ENCODE measurements at places on chromosomes 4 and X. TPM values are rescaled to one million over a fixed set of nuclear protein-coding genes. Genes with fewer than 3 reads are reported as not detected.

The CPXCR1 gene
- not detected for total RNA-seq

The OPRPN gene
- total RNA-seq: not detected

DNA sequence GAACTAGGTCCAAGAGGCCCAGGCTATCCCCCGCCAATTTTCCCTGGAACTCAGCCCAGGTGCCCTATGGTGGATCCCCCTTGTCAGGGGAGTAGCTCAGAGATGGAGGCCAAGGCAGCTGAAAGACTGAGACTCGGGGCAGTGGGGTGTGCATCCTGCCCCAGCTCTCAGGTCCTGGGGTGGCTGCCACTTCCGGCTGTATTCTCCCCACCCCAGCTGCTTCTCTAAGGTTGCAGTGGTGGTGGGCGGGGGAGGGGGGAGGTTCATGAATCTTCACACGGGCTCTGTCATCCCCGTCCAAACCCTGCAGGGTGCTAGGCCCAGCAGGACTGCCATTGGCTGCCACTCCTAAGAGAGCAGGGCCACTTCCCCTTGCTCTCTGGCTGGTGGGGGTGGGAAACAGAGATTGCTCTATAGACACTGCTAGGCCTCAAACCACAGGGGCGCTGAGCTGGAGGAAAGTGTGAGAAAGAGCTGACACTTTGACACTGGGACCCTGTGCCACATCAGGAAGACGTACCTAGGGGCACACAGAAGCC is 1.5 kb downstream of the SASH3 start:
- DNase-seq: no peak

- DNase-seq: no peak
These were observed 27.7 kb downstream of the DMP1 start for GRCh38 chr4:87677731-87678130.

Measured in mammary epithelial cell (primary cell).